Epithelial cell of esophagus (primary cell): ENCODE measurements at places on chromosomes 1 and 21.

DNA sequence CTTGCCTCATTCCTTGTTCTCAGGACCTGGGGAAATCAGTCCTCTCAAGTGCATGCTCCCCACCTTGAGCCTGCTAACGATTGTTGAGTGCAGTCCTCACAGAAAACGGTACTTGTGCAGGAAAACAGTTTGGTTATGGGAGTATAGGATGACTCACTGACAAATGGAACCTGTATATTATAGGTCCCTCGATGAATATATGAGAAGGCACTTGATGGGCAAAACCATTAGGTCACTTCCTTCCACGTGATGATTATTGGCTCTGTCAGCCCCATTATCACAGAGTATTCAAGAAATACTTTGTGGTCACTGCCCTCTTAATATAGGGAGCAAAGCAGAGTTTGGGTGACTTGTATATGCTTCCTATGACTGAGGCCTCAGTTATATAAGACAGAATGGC, 6.2 kb downstream of the CCDC17 start:
- peak; percentile 27 for DNase-seq

GRCh38 chr1:162822391-162823200, 32.1 kb downstream of the HSD17B7 start:
- peak; percentile 18 for DNase-seq

- peak; percentile 76 for DNase-seq
Observed at GRCh38 chr1:229191066-229191674, 79.7 kb upstream of the RAB4A start.

GRCh38 chr1:178500091-178500770, 3.5 kb upstream of the CLEC20A start:
- DNase-seq, result no peak

DNA sequence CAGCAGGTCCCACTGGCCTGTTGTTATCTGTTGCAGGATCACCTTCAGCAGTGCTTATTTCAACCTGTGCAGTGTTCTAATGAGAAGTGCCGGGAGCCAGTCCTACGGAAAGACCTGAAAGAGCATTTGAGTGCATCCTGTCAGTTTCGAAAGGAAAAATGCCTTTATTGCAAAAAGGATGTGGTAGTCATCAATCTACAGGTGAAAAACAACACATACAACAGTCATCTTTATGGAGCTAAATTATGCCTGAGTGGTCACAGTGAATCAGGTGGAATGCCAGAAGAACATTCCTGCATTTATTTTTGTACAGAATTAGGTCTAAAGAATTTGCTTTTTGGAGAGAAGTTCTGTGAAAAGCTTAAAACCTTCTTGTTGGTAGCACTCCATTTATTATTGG, 33.2 kb downstream of the TRAF5 start:
- peak; percentile 38 for DNase-seq

- DNase-seq, result no peak
Observed at GRCh38 chr1:9351654-9352271, 59.1 kb downstream of the SPSB1 start.
